ENCODE measurements at places on chromosomes 16 and 17. TPM values are rescaled to one million over a fixed set of nuclear protein-coding genes. Genes with fewer than 3 reads are reported as not detected.

Gene SNX20
- 2.9 TPM for total RNA-seq

Gene RAB37
- total RNA-seq, result not detected

Gene KRT9
- not detected for total RNA-seq

Gene C17orf78
- not detected for total RNA-seq

Gene ERCC4
- total RNA-seq, result 8.2 TPM

Gene CCDC78
- 1.0 TPM for total RNA-seq

Gene CLEC18B
- total RNA-seq, result 4.1 TPM

Gene SLC22A31
- total RNA-seq, result not detected

Gene RCVRN
- not detected for total RNA-seq

Gene KRTAP9-4
- not detected for total RNA-seq

Gene NSF
- total RNA-seq, result 23.3 TPM

Gene MYOCD
- total RNA-seq, result 11.7 TPM

Gene ANKFN1
- total RNA-seq, result under 0.01 TPM

Gene RPL13
- total RNA-seq, result 4,912 TPM

Gene HSD17B2
- 1.8 TPM for total RNA-seq

Gene MSLN
- total RNA-seq, result 0.79 TPM

Gene CDYL2
- total RNA-seq, result 3.1 TPM

Gene INCA1
- total RNA-seq, result not detected

Gene ALOXE3
- 2.2 TPM for total RNA-seq

Gene LRRC37A3
- 2.3 TPM for total RNA-seq

Gene P3H4
- total RNA-seq, result 2.5 TPM

Gene DNAI2
- total RNA-seq, result not detected

Gene BCL7C
- total RNA-seq, result 41.4 TPM

Gene KRTAP4-4
- total RNA-seq, result not detected

Gene SPATA22
- total RNA-seq, result not detected

Gene TADA2A
- 6.7 TPM for total RNA-seq

Gene PPY
- not detected for total RNA-seq

Gene WWOX
- total RNA-seq, result 26.3 TPM

Gene HOXB7
- total RNA-seq, result not detected

Gene KRT35
- total RNA-seq, result not detected

Gene CAPNS2
- total RNA-seq, result 58.8 TPM

Gene BANP
- total RNA-seq, result 19.9 TPM

Gene TLE7
- not detected for total RNA-seq

Gene CCDC43
- total RNA-seq, result 23.0 TPM

Gene CDH8
- 1.2 TPM for total RNA-seq

Gene ARL6IP1
- 171 TPM for total RNA-seq

Gene FBXO39
- 1.3 TPM for total RNA-seq

Gene NUPR1
- 21.4 TPM for total RNA-seq

Gene SOX8
- total RNA-seq, result 0.19 TPM

Gene CACNG1
- total RNA-seq, result not detected

Gene TMC5
- 0.38 TPM for total RNA-seq

Gene TENT4B
- total RNA-seq, result 6.3 TPM

Gene RNF112
- 0.92 TPM for total RNA-seq

Gene POLR3E
- total RNA-seq, result 40.0 TPM

Gene RRAD
- 68.7 TPM for total RNA-seq

Gene SLC16A13
- 2.7 TPM for total RNA-seq

Gene GFAP
- not detected for total RNA-seq

Gene RAMP2
- total RNA-seq, result 23.3 TPM

Gene GSDMA
- 3.0 TPM for total RNA-seq

Gene TMIGD1
- total RNA-seq, result not detected

Gene CUEDC1
- 12.9 TPM for total RNA-seq

Gene C17orf113
- total RNA-seq, result 0.57 TPM

Gene SALL1
- not detected for total RNA-seq

Gene CA4
- 1.3 TPM for total RNA-seq

Gene SYT17
- 6.0 TPM for total RNA-seq

Gene TMEM92
- total RNA-seq, result 0.12 TPM

Measured in esophagus squamous epithelium (tissue), 5 donors.